ENCODE measurements at places on chromosomes 16 and 17. TPM values are rescaled to one million over a fixed set of nuclear protein-coding genes. Genes with fewer than 3 reads are reported as not detected.

DNA sequence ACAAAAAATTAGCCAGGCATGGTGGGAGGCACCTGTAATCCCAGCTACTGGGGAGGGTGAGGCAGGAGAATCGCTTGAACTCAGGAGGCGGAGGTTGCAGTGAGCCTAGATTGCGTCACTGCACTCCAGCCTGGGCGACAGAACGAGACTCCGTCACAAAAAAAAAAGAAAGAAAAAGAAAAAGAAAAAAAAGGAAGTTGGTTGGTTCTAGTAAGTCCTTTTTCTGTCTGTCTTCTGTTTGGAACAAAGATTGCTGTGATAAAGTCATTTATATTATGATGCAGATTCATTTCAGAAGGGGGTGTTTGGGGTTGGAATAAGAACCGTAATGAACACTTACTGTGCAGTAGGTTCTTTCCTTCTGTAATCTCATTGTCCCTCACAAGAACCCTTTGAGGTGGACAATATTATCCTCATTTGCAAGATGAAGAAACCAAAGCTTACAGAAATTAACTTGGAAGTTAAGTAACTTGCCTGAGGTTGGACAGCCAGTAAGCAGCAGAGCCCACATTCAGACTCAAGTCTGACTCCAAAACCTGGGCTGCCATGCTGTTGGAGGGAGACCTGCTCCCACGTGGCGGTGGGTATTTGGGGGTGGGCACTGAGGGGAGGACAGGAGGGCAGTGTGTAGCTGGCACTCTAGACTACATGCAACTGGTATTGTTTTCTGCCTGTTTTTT is 10.3 kb downstream of the MINK1 start:
- no peak for DNase-seq

- DNase-seq: no peak
These were observed 1.2 kb downstream of the HAGH start for GRCh38 chr16:1825381-1825863.

DNA sequence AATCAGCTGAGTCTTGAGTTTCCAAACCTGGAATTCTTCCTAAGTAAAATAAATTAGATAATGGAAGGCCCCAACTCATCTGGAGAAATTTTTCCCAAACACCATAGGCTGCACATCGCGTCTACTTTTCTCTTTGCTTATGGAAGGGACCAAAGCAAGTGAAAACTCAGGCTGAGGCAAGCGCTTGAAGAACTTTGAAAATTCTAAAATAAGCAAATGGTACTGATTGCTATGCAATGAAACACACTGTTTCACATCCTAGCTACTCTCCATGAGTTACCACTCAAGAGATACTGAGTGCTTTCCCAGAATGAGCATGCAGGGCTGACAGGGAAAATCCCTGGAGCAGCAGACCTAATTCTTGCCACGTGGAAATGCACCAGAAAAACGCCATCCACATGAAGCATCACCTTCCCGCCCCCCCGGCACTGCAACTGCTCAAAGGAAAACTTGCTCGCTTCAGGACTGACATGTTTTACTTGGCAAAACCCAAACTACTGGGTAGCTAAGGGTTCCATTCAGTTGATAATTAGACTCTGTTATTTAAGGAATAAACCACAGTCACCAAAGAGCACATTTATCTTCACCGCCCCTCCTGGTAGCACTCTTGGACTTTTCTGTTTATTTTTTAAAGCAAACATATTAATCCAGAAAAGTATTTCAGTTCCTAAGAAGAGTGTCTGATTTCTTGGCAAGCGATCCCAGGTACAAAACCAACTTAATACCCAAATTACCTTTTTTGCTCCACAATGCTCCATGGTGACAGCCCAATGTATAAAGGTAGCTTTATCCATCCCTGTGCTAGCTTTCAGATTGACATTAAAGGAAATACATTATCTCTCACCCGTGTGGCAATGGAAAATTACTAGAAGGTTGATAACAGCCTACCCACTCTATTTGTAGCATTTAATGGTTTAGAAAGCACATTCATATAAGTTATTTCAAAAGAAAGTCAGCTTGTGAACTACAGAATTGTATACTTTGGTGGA is 62.5 kb downstream of the WDR59 start:
- no peak for DNase-seq

DNA sequence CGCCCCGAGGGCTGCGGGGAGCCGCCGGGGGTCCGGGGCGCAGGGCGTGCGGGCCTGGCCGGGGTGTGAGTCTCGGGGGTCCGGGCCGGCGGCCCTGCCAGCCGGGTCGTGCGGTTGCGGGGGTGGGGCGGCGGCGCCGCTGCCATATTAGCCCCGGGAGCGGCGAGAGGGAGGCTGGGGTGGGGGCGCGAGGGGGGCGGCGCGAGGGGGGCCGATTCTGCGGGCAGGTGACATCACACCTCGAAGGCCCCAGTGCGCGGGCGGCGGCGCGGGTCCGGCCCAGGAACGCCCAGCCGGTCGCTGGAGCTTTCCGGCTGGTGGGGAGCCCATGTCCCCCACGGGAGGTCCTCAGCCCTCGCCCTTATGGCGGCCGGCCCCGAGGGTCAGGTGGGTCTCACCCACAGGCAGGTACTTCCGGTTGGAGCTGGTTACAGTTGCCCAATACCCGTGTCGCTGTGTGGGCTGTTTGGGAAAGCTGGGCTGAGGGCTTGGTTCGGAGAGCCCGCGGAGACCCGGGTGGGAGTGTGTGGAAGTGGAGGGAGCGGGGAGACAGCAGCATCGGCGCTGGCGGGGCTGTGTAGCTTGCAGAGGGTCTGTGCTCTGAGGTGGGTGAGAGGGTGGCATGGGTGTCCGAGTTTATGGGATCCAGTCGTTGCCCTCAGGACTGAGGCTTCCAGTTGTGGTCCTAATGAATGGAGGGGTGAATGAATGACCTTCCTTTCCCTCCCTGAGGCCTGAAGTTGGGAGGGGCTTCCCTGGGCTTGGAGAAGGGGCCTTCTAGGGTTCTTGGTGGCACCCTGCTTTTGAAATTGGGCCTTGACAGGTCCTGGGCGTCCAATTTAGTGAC is 804 bp downstream of the ATP6V0C start:
- peak; percentile 48 for DNase-seq

DNA sequence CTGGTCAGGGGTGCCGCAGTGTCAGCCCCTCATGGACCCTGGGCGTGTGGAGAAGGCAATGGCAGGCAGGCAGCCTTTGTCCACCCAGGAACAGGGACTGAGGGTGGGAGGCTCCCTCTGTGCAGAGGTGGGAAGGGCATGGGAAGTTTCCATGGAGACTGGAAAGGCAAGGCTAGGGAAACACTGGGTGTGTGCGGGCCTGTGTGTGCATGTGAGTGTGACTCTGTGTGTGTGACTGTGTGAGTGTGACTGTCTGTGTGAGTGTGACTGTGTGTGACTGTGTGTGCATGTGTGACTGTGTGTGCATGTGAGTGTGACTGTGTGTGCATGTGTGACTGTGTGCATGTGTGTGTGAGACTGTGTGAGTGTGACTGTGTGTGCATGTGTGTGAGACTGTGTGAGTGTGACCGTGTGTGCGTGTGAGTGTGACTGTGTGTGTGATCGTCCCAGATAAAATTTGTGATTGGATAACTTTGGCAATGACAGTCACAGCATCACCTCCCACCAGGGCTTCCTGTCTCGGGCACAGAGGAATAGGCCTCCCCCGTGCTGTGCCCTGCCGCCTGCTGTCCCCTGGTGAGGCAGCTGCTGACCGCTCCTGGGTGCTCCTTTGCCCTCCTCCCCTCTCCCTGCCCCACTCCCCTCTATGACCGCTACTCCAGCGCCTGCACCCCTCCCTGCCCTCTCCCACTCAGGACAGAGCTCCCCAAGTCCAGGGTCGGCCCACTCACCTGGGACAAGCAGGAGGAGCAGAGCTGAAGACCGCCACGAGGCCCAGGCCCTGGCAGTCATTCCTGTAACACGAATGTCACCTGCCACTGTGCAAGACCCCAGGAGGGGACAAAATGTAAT is 698 bp downstream of the CD300C start:
- no peak for DNase-seq

DNA sequence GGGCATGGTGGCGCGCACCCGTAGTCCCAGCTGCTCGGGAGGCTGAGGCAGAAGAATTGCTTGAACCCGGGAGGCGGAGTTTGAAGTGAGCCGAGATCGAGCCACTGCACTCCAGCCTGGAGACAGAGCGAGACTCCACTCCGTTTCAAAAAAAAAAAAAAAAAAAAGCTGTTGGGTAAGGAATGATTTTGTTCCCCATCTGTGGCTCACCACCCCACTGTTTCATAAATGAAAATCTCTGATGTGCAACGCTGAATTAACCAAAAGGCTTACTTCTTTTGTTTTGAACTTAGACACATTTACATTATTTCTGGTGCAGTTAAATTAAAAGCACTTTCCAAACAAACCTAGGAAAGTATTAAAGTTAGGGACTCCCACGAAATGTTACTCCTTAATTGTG is 1.2 kb upstream of the METTL9 start:
- no peak for DNase-seq

GRCh38 chr16:61915569-61915968 is 120.7 kb downstream of the CDH8 start:
- DNase-seq: no peak

GRCh38 chr17:48455791-48456190 is 25.8 kb upstream of the SKAP1 start:
- no peak for DNase-seq

DNA sequence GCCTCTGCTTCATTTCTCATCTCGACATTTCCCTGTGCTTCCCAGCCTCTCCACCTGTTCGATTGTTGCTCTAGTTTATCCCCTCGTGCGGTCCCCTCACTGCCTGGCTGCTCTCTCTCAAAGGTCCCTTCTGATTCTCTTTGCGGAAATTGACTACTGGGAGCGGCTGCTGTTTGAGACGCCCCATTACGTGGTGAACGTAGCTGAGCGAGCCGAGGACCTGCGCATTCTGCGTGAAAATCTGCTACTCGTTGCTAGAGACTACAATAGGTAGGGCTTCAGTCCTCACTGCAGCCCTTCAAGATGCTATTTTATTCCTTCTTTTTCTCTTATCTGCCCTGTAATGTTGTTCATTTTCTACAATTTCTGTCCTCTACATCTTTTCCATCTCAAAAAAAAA is 39.4 kb downstream of the DNAH2 start:
- no peak for DNase-seq

DNA sequence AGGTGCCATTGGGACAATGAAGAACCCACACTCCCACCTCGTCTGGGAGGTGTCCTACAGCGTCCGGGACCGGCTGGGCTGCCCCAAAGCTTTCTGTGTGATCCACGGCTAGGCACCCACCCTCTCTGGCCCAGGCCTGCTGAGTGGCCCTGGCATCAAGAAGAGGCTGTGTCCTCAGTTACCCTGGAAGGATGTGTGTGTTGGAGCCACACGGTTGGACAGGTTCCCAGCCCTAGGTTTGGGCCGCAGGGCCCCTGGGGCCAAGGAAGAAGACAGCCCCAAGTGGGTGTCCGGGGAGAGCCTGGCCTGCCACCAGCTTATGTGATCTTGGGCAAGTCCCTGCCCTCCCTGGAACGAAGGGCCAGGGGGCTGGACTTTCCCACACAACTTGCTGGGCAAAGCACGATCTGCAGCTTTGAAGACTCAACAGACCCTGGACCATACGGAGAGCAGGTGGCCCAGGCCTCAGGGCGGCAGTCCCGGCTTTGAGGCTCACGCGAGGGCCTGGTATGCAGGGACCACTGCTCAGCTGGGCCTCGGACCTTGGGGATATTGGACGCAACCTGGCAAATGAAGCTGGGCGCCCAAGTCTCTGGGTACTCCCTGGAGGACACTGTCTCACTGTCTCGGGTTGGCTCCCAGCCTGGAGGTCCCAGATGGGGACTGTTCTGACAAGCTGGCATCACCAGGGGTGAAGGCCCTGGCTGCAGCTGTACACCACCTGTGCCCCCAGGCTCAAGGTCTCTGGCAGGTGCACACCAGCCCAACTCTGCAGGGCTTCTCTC is 17.5 kb downstream of the MYBBP1A start:
- no peak for DNase-seq

- DNase-seq: no peak
These were observed 46.7 kb downstream of the HAPSTR1 start for GRCh38 chr16:9138021-9138680.

DNA sequence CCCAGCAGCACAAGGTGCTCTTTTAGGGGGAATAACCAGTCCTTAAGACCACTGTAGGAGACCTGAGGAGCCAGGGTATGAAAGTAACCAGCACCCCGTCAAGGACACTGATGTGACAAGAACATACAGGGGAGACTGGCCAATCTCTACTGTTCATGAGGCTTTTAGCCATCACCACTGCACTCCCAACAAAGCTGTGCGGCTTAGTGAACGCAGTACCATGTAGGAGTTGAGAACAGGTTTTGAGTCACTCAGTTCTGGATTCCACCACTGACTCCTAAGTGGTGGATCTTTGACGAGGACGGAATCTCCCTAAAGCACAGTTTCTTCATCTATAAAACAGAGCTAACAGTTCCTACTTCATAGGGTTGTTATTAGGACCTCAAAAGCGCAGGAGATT is 26.8 kb downstream of the COG4 start:
- DNase-seq: no peak

DNA sequence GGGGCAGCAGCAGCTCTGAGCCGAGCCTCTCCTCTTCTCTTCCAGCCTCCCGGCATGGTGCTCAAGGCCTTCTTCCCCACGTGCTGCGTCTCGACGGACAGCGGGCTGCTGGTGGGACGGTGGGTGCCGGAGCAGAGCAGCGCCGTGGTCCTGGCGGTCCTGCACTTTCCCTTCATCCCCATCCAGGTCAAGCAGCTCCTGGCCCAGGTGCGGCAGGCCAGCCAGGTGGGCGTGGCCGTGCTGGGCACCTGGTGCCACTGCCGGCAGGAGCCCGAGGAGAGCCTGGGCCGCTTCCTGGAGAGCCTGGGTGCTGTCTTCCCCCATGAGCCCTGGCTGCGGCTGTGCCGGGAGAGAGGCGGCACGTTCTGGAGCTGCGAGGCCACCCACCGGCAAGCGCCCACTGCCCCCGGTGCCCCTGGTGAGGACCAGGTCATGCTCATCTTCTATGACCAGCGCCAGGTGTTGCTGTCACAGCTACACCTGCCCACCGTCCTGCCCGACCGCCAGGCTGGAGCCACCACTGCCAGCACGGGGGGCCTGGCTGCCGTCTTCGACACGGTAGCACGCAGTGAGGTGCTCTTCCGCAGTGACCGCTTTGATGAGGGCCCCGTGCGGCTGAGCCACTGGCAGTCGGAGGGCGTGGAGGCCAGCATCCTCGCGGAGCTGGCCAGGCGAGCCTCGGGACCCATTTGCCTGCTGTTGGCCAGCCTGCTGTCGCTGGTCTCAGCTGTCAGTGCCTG is 4.4 kb downstream of the PIGQ start:
- DNase-seq: no peak

DNA sequence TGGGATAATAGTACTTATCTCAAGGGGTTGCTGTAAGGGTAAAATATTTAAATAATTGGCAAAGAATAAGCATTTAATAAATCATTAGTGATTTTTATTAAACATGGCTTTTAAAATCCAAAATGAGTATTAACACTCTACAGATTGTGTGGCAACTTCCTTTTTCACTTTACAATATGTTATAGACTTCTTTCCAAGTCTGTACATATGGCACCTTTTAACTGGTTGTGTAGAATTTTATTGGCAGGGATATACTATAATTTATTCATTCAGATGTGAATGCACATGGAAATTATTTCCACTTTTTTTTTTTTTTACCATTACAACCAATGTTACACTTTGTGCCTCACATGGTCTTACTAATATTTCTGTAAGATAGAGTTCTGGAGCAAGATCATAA is 15.7 kb upstream of the NLRP1 start:
- DNase-seq: no peak

Gene TEX19
- 0.19 TPM for total RNA-seq

Gene GAST
- total RNA-seq: not detected

Gene AKAP1
- total RNA-seq: 13.4 TPM

Gene RTN4RL1
- total RNA-seq: 3.4 TPM

Gene TMC5
- 0.32 TPM for total RNA-seq

Measured in neural progenitor cell (in vitro differentiated cells).